Heart right ventricle (tissue), 16 donors: ENCODE measurements at places on chromosomes 4 and X.

- DNase-seq, result no peak
These were observed 202.2 kb downstream of the SH2D1A start for GRCh38 chrX:124548571-124548970.

GRCh38 chrX:78333521-78333920 is 6.1 kb upstream of the CYSLTR1 start:
- DNase-seq, result no peak

DNA sequence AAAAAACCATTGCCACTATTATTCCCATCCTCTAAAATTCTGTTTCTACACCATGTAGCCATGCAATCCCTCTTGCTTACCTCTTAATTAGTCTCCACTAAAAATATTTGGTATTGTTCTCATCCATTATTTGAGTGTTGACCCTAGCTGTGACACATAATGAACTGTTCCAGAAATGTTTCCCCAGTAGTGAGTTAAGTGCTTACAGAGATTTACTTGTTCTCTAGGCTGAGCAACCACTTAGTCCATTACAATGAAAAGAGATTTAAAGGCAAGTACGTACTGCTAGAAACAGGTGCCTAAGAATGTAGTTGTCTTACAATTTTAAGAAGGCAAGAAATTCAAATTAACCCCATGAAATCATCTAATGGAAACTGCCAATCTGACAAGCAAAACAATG is 112.7 kb upstream of the PTPN13 start:
- no peak for DNase-seq

DNA sequence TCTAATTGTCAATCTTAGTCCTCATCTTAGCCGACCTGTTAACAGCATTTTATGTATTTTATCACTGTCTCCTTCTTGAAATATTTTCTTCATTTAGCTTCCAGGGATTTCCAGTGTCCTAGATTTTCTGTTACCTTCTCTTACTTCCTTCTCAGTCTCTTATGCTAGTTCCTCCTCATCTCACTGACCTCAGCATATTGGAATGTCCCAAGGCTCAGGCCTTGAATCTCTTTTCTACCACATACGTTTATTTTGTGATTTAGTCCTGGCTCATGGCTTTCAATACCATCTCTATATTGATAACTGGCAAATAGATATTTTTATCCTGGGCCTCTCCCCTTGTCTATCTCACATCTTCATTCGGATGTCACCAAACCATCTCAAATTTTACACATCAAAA is 61.1 kb downstream of the IQCM start:
- no peak for DNase-seq

DNA sequence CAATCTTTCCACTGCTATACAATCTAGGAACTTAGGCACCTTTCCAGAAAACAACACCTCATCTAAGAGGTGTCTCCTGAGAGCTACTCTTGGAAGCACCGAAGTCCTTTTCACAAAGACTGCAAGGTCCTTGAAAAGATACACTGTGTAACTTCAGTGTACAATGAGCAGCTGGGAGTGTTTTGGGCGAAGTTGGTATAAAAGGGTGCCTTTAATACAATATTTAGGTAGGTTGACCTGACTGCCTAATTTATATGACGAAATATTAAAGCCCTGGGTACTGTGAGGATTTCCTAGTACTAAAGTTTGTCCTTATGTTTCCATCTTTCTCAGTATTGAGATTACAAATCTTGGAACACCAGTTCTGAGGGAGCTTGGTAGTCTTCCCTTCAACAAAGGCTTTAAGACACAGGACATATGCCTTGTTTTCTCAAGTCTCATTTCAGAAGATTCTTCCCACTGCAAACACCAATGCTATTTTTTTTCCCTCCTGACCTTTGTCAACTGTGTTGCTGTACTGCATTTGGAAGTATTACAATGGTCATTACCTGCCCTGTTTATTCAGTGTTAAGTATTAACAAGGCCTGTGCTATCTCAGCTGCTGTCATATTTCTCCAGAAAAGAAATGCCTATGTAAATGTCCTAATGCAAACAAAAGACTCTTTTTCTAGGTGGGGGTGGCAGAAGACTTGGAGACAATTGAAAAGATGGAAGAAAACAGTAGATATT is 134.2 kb downstream of the MAML3 start:
- no peak for DNase-seq

DNA sequence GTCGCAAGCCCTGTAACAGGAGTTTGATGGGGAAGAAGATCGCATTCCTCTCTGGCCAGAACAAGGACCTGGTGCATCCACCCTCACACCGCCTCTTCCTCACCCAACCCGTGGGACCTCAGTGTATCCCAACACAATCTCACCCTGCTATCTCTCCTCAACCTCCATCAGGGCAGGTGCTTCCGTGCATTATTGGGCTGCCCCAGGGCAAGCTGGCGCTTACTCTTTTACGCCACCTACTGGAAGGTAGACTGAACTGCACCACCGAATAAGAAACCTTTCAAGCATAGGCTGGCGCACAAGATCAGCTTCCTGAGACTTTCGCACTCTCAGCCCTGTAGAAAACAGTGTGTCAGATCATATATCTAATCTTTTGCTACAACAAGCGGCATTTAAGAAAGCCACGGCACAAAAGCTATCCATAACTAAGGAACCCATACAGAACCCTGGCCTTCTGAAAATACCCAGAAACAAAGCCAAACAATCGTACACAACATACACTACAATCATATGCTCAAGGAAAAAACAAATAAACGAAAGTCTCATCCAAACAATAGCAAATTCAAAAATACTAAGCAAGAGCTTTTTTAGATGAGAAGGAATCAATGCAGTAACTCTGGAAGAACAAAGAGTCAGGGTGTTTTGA is 209.3 kb downstream of the UGT8 start:
- no peak for DNase-seq

- no peak for DNase-seq
These were observed 115.0 kb upstream of the TEX13C start for GRCh38 chrX:125204681-125205132.

GRCh38 chr4:68218044-68218443 is 27.4 kb downstream of the TMPRSS11B start:
- DNase-seq, result no peak

DNA sequence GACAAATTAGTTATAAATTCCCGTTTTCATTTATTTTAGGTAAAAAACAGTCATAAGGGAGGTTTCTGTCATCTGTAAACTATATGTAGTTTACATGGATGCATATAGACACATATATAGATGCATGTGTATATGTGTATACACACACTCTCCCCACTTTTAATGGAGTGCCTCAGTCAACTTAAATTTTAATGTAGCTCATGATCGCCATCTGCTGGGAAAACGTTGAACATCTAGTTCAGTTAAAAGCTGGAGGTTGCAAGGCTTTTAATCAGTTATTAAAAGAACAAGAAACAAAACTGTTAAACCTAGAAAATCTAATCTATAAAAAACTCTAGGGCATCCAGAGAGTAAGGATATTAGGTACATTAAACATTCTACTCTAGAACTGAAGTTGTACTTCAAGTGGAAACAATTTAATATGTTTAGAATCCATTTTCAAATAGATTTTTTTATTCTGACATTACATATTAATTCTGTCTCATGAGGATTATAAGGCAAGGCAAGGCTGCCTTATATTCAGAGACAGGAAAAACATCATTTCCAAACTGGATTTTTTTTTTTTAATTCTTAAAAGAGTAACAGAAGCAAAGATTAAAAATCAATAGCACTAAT is 122.6 kb downstream of the SHISA3 start:
- no peak for DNase-seq

DNA sequence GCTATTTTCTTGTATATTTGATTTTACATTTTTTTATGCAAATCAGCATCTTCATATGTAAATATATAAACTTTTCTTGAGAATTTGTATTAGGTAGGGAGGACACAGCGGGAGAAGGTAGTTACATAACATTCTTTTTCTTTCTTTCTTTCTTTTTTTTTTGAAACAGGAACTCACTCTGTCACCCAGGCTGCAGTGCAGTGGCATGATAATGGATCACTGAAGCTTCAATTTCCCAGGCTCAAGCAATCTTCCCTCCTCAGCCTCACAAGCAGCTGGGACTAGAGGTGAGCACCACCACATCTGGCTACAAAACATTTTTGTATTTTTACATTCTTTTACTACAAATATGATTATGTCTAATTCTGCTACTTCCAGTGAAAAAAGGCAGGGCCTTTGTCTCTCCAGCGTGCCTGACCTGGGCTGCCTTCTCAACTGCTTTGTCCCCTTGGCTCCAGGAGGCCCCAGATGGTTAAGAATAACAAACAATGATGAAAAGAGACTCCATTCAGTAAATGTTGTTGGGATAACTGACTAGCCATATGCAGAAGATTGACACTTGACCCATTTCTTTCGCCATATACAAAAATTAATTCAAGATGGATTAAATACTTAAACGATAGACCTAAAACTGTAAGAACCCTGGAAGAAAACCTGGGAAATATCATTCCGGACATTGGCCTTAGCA is 46.5 kb upstream of the FAT4 start:
- no peak for DNase-seq

DNA sequence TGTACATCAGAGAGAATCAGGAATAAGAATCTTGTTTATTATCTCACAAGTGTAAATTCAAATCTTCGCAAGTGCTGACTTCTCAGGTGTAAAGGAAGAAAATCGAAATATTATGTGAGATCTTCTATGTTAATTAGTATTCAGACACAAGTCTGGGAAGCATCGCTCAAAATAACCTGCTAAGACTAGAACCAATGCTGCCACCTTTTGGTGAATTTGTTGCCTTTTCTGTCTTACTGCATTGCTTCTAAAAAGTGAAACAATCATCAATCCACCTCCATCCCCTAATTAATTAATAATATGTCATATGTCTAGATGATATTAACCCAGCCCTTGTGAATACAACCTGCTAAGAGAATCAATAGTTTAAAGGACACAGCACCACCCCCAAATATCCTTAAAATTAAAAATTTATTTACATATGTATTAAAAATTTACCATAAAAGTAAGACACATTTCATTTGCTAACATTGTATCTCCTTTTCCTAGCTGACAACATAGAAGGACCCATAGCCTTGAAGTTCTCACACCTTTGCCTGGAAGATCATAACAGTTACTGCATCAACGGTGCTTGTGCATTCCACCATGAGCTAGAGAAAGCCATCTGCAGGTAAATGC is 3.5 kb downstream of the EPGN start:
- DNase-seq, result peak; percentile 36

DNA sequence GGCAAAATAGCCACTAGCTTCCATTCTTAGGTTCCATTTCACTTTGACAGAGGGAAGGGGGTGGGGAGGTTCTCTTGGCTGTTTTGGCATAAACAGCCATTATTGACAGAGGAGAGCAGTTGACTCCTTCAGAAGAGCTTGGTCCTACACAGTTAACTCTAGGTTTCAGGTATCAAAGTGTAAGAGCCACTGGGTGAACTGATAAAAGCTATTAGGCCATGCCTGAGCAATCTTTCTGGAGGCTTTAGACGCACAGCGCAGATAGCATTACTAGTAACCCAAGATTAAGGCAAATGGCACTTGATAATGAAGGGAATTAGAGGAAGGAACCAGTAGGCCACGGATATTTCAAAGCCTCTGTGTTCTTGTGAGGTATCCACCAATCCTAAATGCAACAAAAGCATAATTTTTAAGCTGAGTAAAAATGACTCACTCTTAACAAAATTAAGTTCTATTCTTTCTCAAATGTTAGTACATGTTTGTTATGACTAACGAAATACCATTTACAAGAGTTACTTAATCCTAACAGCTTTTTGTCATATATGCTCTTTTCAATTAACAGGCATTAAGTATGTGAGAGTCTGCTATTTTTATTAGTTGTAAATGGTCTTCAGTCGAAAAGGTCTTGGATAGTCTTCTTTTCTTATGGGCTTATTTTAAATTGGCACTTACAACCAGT is 53.6 kb downstream of the SLC7A11 start:
- DNase-seq, result no peak

- DNase-seq, result no peak
These were observed 44.5 kb downstream of the NEK1 start for GRCh38 chr4:169567916-169568315.

DNA sequence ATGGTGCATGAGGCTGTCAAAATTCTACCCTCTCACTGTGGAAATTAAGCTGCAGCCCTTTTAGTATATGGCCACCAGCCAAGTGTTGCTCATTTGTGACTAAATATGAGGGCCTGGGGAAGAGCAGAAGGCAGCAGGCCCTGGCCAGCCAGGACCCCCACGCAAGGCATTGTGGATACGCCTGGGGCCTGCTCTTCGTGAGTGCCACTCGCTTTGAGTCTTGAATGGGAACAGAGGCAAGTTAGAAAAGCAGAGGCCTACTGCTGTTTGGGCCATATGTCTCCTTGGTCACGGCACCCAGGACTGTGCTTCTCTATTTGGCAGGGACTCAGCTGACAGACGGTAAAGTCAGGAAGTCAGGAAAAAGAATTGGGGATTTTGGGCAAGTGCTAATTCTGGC is 10.9 kb downstream of the RTL5 start:
- no peak for DNase-seq

GRCh38 chrX:8848911-8849310 is 47.7 kb upstream of the FAM9A start:
- DNase-seq, result no peak

GRCh38 chrX:18664947-18665346 is 7.0 kb downstream of the RS1 start:
- DNase-seq, result no peak
